ENCODE measurements at places on chromosomes 2 and 18.

DNA sequence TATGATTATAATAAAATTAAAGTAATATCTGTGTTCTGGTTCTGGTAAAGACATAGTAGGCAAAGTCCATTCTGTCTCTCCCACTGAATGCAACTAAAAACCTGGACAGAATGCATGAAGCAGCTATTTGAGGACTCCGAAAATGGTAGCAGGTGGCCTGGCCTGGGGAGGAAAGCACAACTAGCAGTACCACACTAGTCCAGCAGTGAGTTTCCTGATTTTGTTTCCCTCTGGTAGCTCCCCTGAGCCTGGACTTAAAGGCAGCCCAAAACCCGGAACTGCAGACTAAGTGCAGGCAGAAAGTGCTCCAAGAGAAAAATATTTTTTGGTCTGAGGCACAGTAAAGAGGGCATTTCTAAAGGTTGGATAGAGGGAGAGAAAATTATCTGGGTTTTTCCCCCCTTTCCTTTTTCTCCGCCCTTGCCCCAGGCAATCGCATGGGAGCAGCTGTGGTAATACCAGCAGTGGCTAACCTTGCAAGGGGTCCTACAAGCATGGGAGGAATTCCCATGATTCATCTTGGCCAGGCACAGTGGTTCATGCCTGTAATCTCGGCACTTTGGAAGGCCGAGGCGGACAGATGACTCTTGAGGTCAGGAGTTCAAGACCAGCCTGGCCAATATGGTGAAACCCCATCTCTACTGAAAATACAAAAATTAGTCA, 32.3 kb downstream of the ASXL2 start:
- DNase-seq, result no peak

- DNase-seq, result no peak
These were observed 39.4 kb downstream of the AGAP1 start for GRCh38 chr2:235533198-235533597.

DNA sequence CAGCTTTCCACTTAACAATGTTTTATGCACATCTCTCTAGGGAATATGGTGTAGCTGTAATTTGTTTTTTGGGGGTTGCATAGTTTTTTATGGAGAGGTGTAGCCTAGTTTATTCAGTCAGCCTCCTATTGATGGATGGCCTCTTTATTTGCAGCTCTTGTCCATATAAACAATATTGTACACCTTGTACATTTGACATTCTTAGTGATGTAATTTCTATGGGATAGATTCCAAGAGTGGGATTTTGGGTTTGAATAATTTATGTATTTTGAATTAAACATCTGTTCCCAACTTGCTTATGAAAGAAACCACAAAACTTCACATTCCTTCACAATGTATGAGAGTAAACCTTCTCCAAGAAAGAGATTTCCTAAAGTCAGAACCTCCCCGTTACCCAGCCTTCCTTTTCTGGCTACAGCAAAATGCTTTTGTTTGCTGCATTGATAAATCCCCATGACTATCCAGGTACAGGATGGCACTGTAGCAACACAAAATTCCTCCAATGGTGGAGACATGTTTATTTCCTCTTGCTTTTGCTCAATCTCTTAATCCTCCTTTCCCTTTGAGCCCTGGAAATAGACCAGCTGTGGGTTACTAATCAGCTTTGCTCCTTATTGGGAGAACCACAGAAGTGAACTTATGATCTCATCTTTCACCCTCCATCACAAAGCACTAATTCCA, 58.4 kb upstream of the GALR1 start:
- DNase-seq, result no peak

DNA sequence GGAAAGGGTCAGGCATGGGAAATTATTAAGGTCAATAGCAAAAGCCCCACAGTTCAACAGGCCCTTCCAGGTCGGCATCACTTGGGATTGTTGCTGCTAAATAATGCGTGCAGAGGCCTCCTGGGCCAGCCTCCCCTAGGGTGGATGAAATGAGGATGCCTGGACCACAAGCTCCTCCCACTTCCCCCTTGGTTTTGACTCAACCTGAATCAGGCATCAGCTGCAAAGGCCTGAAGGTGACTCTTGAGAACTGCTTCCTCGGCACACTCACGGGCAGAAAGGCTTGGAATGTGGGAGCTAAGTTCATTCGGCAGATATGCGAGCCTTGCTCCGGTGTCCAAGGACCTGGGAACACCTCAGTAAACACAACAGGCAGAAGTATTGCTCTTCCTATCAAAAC, 69.3 kb downstream of the MBP start:
- peak; percentile 55 for DNase-seq

GRCh38 chr2:52931660-52932059, 835.9 kb upstream of the CHAC2 start:
- no peak for DNase-seq

DNA sequence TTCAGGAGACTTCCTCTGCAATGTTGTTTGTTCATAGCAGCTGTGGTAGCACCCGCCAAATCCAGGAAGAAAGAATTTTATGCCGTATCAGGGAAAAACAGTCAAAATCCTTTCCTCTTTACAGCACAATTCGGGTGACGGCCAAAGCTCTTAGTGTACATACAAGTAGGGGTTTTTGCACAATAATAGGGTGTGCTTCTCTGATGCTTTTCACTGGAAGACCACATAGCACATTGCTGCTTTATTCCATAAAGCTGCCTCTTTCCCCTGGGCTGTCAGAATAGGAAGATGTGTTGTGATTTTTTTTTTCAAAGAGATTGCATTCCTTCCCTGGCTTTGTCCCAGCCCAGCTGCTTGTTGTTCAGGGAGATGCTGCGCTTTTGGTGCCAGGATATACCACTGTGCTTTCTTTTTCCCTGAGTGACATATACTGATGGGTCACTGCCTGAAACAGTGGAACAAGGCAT, 27.2 kb upstream of the LANCL1 start:
- no peak for DNase-seq

DNA sequence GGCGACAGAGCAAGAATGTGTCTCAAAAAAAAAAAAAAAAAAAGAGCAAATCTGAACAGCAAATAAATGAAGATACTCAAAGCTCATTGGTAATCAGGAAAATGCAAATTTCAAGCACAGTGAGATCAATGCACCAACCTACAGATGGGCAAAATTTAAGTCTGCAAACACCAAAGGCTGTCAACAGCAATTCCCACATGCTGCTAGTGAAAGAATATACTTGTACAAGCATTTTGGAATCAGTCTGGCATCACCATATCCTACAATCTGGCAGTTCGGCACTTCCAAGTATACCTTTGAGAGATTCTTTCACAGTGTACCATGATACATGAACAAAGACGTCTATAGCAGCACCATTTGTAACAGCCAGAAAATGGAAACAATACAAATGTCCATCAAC, 4.1 kb downstream of the HDHD2 start:
- DNase-seq, result no peak

GRCh38 chr2:119721462-119721861, 38.3 kb upstream of the PTPN4 start:
- DNase-seq, result no peak

GRCh38 chr18:46859855-46860254, 57.5 kb downstream of the PIAS2 start:
- DNase-seq, result peak; percentile 8

- DNase-seq, result no peak
These were observed 425.1 kb downstream of the NRXN1 start for GRCh38 chr2:50606860-50607259.

DNA sequence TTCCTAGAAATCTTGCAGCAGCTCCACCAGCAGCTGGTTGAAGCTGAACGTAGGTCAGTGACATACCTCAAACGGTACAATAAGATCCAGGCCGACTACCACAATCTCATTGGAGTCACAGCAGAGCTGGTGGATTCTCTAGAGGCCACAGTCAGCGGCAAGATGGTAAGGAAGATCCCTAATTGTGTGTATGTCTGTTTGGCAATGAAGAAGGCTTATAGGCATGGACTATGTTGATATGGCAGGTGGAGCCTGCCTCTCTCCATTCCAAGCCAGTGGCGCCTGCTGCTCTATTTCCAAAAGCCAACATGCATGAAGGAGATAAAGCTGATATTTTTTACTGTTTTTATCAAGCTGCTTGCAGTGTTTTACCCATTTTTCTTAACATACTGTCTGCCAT, 36.8 kb downstream of the ARMC9 start:
- no peak for DNase-seq

GRCh38 chr2:51304311-51304710, 272.4 kb upstream of the NRXN1 start:
- no peak for DNase-seq

DNA sequence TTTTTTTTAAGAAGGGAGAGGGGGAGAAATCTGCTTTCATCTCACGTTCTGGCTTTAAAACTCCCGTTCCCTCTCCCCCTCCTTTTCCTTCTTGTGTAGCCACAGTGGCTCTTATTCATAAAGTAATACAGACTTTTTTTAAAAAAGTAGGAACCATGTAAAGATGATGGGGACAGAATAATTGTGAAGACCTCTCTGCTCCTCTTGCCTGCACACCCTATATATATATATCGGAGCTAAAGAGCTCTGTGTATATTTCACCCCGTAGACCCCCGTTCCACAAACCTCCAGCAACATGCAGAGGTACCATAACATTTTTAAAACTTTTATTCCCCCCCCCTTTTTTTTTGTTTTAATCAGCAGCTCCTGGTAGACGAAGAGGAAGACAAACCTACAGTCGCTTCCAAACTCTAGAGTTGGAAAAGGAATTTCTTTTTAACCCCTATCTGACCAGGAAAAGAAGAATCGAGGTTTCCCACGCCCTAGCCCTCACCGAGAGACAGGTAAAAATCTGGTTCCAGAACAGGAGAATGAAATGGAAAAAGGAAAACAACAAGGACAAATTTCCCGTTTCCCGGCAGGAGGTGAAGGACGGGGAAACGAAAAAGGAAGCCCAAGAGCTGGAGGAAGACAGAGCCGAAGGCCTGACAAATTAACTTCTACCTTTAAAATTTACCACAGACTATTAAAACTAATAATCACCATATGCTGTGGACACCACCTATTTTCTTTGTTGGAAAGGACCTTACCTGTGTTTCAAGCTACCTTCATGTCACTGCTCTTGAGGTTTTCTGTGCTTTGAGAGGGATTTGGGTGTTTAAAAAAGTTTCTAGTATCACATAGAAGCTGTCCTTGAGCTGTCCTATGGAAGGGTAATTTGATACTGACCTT, 1.7 kb downstream of the HOXD8 start:
- DNase-seq, result no peak

DNA sequence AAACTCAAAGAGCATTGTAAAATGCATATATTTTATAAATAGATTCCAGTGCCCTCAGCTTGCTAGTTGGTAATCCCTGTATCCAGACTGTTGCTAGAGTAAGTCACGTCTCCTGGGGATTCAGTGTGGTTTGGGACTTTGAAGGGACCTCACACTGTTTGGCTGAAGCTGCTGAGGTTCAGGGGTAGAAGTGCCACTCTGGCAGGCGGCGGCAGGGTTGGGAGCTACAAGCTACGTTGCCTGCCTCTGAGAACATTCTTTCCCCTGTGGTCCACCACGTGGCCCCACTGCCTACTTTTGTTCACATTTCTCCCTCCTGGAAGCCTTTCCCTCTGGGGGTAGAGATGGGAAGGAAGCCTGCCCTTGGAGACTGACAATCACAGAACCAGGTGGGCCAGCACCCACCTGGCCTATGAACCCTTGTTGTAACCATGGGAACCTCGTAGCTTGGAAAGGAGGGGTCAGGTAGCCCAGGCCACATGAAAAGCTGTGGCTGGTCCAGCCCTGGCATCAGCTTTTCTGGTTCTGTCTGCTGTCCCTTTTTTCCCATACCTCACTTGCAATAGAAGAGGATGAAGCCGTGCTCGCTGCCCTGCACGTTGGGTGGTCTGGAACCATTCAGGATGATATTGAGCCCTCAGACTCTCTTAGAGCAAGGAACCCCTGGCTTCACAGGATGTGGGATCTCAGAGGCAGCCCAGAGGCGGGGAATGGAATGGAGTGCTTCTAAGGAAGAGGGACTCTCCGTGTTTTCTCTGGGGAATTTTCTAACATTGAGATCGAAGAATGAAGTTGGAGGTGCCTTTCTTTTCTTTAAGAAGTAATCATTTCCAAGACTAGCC, 2.9 kb downstream of the RNF144A start:
- no peak for DNase-seq

Data from GM19239 (cell line).